ENCODE measurements at places on chromosomes 16 and 17.

DNA sequence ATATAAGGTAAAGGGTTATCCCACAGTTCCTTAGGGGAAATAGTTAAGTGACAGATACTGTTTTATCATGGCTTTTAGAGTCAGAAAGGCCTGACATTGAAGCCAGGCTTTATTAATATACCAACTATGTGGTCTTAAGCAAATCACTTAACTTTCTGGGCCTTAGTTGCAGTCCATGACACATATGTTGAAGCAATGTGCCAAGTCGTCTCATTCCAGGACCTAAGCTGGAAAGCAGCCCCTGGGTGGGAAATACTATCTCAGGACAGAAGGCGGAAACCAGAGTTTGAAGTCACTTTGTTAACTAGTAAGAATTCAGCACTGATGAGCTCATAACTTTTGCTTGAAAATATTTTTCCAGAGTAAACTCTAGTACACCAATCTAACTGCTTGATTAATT lies 80.0 kb downstream of the USP32 start:
- peak; percentile 80 for DNase-seq

DNA sequence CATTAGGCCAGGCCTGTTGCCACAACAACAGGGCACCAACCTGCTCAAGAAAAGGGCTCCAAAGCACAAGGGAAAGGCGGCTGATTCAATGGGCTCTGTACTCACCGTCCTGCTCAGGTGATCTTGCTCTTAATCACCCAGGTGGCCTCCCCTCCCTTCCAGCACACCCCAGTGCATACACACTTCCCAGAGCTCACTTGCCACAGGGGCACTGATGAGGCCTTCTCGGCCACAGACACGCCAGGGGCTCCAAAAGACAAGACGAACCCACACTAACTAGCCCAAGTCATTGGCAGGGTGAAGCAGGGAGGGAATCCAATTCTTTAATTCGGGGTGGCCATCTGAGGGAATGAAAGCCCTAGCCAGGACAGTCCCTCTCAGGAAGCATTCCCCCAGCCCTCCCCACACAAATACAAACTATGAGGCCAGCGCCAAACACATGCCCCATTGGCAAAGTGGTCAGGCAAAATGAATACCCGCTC lies 1.4 kb downstream of the MYO18A start:
- no peak for DNase-seq

- DNase-seq, result no peak
These were observed 149.0 kb upstream of the FAM20A start for GRCh38 chr17:68750208-68750562.

DNA sequence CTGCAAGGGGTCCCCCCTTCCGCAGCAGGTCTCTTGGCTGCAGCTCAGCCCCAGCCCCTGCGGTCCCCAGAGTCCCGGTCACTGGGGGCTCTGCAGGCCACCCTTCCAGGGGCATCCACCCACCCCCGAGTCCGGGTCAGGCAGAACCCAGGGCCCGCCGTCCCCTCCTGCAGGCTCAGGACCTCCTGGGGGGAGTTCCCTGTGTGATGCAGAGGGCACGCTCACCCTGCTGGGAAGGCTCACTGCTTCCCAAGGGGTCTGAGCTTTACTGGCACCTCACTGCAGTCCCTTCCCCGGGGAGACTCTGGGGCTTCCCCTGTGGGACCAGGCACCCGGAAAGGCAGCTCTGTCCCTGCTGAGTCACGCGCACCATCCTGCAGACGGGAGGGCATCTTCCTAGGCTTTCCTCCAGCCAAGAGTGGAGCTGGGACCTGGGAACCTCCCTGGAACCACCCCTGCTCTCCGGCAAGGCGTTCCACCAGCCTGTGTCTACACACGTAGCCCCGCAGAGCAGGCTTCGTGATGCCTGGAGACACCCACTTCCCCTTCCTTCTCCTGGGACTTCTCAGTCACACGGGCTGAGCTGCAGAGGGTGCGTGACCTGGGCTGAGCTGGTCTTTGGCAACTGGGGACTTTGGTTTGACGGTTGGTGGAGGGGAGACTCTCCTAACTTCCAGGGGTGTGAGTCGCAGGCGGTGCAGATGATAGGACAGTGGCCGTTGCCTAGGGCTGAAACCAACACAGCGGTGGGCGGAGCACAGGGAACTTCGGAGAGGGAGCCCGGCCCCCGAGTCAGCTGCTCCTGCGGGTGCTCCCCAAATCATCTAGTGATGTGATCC lies 23.4 kb downstream of the SLC25A10 start:
- DNase-seq, result peak; percentile 53

DNA sequence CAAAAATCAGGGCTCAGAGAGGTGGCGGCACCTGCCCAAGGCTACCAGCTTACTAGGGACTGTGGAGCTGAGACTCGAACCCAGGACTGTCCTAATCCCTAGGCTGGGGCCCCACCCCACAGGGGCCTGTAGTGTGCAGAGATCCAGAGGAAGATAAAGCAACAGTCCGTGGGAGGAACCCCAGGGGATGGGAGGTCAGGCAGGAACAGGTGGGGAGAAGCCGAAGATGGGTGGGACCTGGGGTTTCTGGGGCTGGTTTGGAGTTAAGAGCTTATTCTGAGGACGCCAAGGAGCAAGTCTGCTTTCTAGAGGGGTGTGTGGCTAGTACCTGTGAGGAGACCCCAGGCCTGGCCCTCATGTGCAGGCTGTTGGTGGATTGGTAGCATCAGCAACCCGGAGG lies 14.9 kb downstream of the C16orf74 start:
- DNase-seq, result no peak

DNA sequence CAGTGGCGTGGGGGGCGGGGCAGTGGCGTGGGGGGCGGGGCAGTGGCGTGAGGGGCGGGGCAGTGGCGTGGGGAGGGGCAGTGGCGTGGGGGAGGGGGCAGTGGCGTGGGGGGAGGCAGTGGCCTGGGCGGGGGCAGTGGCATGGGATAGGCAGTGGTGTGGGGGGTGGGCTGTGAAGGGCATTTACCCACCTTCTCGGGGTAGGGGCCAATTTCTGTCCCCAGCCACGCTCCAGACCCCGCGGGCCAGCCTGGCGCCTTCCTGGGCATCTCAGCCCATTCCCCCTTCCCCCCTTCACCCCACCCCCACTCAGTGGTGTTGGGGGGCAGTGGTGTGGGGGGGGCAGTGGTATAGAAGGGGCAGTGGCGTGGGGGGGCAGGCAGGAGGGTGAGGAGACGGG lies 92.7 kb downstream of the LITAF start:
- DNase-seq, result no peak

DNA sequence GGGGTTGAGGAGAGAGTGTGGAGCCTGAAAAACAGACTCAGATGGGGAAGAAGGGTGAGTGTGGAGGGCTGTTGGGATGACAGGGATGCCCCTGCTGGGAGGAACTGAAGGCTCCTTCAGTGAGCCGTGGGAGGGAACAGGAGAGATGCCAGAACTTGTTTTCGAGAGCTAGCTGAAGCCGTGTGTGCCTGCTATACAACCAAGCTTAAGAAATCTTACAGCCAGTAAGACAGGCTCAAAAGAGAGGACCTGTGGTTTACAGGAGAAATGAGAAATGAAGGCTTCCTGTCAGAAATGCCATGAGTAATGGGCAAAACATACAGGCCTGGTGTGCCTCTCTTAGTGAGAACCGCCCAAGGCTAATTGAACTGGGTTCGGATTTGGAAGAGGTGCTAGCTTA lies 99.6 kb downstream of the SPACA3 start:
- no peak for DNase-seq

GRCh38 chr17:2700491-2701141 lies 10.9 kb downstream of the CLUH start:
- DNase-seq, result no peak

GRCh38 chr17:9842057-9842758 lies 16.5 kb downstream of the GLP2R start:
- peak; percentile 80 for DNase-seq

DNA sequence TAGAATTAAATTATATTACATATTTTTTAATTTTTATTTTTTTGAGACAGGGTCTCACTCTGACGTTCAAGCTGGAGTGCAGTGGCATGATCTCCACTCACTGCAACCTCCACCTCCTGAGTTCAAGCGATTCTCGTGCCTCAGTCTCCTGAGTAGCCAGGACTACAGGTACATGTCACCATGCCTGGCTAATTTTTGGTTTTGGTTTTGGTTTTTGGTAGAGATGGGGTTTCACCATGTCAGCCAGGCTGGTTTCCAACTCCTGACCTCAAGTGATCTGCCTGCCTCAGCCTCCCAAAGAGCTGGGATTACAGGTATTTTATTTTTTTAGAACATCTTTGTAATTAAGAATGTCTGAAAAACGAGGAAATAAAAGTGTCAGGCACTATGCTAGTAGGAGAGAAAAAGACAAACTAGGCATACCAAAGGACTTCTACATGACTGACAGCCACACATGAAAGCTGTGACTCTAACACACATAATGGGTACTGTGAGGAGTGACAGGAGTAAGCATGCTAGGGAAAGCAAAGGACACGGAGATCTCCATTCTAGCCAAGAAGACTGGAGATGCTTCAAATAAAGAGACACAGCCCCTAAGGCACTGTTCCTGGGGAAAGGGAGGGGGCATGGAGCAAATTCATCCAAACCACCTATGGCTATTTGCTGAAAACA lies 7.3 kb downstream of the GNA13 start:
- no peak for DNase-seq

DNA sequence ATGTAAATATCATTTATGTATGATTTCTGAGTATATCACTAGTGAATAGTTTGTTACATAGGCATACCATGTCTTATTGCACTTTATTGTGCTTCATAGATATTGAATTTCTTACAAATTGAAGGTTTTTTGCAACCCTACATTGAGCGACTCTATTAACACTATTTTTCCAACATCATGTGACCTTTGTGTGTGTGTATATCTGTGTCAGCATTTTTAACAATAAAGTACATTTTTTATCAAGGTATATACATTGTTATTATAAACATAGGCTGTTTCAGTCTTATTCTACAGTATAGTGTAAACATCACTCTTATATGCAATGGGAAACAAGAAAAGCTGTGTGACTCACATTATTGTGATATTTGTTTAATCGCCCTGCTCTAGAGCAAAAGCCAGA lies 1944.9 kb downstream of the TP53TG3F start:
- DNase-seq, result no peak

GRCh38 chr17:62916684-62917571 lies 49.1 kb upstream of the TANC2 start:
- DNase-seq, result peak; percentile 69

DNA sequence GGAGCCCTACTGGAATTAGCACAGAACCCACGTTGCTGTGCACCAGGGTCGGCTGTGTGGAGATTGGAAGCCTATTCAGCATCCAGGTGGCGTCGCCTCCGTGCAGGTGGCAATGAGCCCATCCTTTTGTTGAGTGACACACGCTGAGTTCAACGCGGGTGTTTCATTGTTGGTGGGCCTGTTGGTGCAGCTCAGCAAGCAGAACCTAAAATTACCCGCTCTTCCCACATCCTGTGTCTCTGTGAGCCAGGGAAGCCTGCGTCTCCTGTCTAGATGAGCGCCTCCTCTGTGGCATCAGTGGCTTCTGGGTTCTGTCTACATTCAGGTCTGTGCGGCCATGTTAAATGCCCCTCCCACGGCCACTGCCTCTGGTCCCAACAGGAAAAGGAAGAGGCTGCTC lies 14.5 kb downstream of the CD2BP2 start:
- DNase-seq, result no peak

DNA sequence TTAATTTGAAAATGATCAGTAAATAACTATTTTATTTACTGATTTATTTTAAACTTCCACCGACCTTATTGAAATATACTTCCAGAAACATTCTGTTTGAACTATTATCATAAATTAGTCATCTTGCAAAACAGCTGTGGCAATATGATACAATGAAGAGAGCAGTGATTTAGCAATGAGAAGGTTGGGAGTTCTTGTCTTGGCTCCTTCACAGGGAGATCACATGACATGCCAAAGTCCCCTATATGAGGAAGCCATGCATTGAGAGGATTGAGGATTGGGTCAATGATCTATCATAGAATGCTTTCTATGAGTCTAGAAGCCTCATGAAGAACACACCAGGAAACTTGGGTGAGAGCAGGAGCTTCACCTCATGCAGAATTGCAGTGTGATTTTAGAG lies 222.7 kb downstream of the LGALS9B start:
- peak; percentile 33 for DNase-seq

GRCh38 chr16:25260416-25260815 lies 2.8 kb upstream of the ZKSCAN2 start:
- DNase-seq, result peak; percentile 59

DNA sequence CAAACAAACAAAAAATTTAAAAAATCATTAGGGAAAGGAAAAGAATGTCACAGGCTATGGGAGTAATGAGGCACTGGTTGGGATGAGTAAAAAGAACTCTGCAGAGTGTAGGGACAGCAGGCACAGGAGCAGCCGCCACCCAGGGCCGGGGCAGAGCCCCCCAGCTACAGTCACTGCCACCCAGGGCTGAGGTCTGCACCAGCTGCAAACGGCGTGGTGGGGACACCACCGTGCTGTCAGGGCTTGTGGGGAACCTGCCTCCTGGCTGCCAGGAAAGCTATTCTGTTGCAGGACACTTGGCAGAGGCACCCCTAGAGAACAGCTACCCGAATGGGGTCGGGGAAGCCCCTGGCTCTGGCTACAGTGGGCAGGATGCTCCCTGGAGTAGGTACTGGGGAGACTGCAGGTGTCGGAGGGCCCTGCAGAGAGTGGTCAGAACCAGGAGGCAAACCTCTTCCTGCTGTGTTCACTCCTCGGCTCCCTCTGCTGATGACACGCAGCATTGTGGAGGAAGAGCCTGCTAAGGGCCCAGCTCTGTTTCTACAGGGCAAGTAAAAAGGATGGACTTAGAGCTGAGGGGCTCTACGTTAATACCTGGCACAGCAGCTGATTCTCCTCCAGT lies 32.3 kb upstream of the CAPN15 start:
- DNase-seq, result peak; percentile 49

- DNase-seq, result peak; percentile 87
These were observed 48.3 kb upstream of the C17orf78 start for GRCh38 chr17:37327341-37328090.

DNA sequence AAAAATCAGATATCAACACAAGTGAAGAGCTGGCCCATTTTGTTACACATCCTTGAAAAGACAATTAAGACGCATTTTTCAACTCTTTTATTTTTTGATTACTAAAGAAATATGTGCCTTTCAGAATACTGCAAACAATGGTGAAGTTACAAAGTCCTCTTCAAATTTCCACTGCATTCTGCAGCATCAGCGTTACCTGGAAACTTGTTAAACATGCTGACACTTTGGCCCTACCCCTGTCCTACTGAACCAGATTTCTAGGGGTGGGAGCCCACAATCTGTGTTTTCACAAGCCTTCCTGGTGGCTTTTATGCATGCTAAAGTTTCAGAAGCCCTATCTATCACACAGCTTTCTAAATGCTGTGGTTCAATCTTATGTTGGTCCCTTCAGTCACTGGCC lies 4.5 kb upstream of the CCL14 start:
- DNase-seq, result no peak

DNA sequence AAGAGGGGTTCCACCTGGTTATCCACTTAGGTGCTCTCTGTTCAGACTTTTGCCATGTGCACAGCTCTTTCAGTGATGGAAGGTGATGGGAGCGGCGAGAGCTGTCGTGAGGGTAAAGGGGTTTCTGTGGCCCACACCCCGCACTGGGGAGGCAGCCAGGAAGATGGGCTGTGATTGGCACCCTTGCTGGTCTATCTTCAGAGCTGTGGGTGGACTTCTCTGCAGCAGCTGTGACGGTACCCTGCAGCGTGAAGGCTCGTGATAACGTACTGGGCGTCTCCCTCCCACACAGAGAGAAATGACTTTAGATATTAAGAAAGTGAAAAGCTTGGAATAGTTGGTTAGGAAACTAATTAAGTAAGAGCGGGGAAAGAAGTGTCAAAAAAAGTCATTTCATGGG lies 45.8 kb downstream of the MPRIP start:
- DNase-seq, result no peak

GRCh38 chr16:16041196-16041892 lies 91.9 kb downstream of the ABCC1 start:
- no peak for DNase-seq

GRCh38 chr17:82848022-82848592 lies 8.3 kb upstream of the ZNF750 start:
- peak; percentile 72 for DNase-seq

Measured in fibroblast of mammary gland (primary cell).